ENCODE measurements at places on chromosomes 3 and 15.

- no peak for DNase-seq
Measured at GRCh38 chr3:153215966-153216365, 53.9 kb downstream of the RAP2B start.

DNA sequence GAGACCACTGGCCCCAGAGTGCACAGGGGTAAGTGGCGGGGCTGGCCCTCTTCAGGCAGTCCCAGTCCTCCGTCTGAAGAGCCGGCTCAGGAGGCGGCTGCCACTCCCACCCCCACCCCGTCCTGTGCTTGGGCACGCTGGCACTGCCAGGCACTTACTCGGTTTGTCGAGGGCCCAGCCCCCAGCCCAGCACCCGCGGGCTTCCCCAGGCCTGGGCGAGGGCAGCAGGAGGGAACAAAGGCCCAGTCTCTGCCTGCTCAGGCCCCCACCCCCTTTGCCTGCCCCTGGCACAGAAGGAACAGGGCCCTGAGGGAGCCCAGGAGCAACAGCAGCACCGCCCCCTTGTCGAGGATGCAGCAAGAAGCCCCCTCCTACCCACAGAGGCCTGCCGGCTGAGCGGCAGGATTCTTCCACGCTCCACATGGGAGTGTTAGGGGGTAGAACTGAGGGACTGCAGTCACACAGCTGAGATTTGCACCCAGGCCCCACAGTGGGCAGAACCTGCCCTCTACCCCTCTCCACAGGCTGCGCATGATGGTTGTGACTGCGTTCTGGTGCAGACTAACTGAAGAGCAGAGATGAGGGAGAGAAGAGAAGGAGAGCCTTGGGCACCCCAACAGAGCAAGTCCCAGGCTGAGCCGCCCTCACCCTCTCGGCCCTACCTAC, 8.9 kb downstream of the DUSP7 start:
- no peak for DNase-seq

DNA sequence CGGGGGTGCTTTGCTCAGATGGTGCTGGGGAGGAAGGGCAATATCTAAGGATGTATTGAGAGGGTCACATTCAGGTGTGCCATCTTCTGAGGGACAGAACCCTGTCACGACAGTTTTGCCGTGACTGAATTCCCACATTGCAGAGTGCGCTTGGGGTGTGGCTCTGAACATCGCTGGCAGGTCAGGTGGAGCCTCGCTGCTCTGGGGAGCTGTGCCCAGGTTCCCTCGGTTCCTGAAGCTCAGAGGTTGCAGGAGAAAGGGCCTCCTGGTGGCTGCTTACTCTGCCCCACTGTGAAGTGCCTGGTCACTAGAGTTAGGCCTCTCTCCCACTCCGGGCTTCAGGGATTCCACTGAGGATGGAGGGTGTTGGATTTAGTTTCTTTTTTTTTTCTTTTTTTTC, 51.5 kb downstream of the APBA2 start:
- no peak for DNase-seq

- no peak for DNase-seq
Measured at GRCh38 chr3:146067048-146067447, 93.9 kb downstream of the PLOD2 start.

DNA sequence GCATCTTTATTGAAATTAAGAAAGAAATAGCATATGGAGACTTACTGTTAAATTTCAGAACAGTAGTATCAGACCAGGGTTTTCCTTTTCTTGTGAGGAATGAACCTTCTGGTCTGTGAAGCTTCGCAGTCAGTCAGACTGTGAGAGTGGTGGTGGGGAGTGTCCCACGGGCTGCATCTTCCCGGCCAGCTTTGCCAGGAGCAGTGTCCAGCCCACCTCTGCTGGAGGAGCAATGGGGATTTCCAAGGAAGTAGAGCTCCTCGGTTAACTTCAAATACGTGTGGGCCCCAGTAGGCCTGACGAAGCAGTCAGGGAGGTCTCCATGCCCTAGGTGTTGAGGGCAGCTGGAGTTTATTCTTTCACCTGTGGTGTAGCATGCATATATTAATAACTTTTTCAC, 40.9 kb upstream of the FBXL22 start:
- no peak for DNase-seq

DNA sequence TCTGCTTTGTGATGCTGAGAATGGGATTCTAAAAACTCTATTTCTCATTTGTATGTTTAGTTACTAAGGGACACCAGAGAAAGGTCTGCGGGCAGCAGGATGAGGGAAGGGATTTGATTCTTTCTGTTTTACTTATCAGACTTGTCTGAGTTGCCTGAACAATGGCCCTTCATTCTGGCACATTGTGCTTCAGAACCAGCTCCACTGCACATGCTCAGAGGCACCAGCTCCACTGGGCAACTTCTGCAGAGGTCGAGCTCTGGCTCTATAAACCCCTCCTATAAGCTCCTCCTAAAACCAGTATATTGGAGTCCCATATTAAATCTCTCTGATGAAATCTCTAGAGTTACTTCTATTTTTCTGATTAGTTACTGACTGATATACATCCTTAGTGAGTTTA, 453.2 kb upstream of the CDIN1 start:
- DNase-seq = no peak

DNA sequence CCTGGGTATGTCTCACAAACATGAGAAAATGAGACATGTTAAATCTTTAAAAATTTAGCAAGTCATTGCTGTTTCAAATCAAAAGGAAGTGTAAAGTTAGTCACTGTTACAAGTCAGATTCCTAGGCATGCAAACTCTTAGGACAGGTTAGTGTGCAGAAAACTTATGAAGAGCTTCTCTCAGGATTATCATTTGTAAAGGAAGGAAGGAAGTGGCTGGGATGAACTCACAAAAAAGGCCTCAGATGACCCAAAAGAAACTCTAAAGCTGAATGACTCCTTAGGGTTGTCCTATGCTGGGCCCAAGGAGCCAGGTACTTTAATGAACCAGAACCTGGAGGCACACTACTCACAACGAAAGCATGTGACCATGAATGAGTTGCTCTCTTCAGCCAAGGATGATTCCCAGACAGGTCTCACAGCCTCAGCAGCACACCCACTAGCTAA, 25.0 kb downstream of the MSL2 start:
- DNase-seq = no peak

- no peak for DNase-seq
Measured at GRCh38 chr3:27511724-27512422, 27.7 kb upstream of the SLC4A7 start.

- no peak for DNase-seq
Measured at GRCh38 chr3:135618123-135618522, 347.4 kb upstream of the PPP2R3A start.

DNA sequence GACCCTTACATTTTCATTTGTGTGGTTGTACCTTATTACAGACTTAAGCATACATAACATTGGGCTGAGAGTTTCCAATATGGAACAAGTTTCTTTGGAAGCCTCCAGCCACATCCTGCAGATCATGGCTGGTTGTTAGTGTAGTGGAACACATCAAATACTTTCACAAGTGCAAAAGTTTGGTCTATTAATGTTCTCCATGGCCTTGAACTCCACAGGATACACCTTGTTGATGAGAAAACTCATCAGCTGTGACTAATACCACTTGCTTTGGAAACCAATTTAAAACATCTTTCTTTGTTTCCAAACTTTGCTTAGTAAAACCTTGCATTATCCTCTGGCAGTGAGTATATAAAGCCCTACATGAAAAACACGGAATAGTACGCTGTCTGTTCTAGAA, 46.1 kb downstream of the MYZAP start:
- no peak for DNase-seq

DNA sequence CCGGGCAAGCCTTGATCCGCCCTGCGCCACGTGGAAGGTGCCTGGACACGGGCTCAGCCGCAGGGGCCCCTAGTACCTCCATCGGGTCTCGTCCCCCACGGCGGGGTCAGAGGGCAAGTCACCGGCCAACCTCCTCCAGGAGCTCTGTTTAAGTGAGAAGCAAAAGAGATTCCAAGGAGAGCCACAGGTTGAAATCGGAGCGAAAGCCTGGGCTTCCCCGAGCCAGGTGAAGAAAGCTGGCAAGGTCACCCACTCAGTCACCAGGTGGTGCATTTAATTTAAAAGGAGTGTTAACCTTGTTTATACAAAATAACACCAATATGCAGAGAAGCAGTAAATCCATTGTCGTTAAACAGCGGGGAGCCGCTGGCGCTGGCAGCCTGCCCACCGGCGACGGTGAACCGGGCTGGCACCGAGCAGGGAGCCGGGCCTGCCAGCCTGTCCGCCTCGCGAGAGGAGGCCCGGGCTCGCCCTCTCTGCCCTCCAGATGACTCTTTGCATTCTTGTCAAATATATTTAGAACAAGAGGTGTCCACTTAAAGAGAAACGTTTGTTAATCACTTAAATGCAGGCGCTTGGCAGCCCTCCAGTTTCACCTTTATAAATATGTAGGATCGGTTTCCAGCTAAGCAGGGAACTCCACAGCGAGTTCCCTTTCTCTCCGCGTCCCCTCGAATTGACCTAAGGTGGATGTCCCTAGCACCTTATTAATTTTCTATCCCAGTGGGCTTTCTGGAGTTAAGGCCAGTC, 277.3 kb upstream of the NR2F2 start:
- no peak for DNase-seq
